Hematopoietic multipotent progenitor cell (in vitro differentiated cells): ENCODE measurements at places on chromosomes 4 and X.

- DNase-seq: no peak
These were observed 182.1 kb upstream of the TET2 start for GRCh38 chr4:104964410-104965175.

- DNase-seq: no peak
These were observed 31.0 kb downstream of the TMSB4X start for GRCh38 chrX:13005661-13006473.

GRCh38 chr4:17930256-17930655 lies 91.3 kb downstream of the LCORL start:
- no peak for DNase-seq

DNA sequence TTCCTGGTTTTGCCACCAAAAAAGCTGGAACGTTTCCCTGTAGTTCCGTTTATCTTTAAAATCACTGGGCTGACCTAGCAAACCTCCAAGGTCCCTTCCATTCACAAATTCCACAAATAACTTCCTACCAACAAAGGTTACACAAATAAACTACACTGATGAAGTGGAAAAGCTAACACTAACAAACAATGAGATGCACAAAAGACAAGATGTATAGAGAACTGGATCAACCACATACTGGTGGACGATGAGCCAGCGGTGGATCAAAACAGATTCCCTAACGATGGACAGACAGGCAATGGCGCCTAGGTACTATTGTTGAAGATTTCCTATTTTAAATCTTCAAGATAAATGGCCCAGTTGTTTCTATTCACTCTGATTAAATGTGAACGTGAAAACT lies 15.5 kb downstream of the AFAP1 start:
- no peak for DNase-seq
